Urothelium cell line (cell line): ENCODE measurements at places on chromosomes 3 and 15.

- no peak for DNase-seq
These were observed 632 bp downstream of the MTHFS start for GRCh38 chr15:79896131-79896633.

DNA sequence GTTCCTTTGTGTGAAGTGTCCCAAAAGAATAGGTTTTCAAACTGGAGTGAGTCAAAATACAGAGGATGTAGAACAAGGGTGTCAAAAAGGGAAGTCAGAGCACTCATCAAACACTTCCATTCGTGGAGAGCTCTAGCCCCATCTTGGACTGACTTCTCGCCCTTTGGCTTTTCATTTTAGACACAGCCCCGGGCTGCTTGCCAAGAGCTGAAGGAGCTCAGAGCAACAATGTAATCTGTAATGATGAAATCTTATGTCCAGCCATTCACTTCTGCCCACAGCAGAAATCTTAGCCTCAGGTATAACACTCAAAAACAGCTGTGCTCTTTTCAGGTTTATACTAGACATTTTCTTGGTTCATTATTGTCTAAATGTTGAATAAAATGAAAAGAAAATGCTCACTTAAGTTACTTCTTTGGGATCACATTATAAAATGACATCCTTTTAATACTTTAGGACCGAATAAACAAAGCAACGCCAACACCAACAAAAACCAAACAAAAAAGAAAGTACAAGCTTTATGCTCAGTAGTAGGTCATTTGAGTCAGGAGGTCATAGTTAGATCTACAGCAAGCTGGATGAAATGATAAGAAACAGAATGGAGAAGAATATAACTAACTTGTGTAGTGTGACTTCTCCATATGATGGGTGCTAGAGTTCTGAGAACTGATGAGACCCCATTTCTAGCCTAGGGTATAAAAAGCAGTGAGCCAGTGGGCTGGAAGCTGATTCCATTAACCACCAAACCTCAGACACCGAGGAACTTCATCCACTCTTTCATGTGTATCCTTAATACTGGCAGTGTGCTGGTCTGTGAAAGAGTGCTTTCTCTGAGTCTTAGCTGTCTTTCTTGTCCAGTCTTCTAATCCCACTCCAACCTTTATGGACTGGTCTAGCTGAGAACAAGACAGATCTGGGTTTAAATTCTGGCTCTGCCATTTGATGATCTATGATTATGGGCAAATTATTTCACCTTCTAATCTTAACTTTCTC, 131.8 kb upstream of the SLC7A14 start:
- DNase-seq = no peak

DNA sequence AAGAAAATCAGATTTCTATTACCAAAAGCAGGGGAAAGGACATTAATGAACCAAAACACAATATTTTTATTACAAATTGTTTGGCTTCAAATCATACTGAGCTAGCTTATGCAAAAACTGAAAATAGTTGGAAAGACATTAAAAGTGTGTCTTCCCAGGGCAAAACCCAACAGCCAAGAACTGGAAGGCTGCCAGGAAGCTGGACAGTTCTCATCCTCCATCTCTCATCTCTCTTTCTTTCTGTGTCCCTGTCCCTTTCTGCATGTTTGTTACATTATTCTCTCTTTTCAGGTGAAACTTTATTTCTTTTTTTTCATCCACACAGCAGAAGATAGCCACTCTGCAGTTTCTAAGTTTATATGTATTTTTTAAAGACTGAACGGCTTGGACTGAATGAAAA, 41.1 kb upstream of the SNTN start:
- DNase-seq = no peak

GRCh38 chr15:69920221-69920620, 177.5 kb downstream of the TLE3 start:
- DNase-seq = no peak

DNA sequence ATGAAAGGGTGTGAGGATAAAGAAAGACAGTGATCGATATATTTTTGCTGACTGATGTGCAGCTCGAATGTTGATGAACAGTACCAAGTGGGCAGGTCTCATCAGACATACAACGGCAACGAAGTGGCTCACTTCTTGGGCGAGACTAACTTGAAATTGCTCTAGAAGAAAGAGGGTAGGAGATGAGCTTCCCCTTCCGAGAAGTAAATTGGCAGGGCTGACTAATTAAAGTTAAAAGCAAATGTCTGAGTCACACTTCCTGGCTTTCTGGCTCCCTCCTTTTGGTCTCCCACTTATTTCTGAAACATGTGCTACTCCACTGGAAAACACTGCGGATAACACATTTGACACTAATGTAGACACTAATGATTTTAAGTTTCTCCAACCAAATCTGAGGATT, 228.3 kb downstream of the ABHD5 start:
- DNase-seq = no peak

GRCh38 chr3:197801891-197802778, 11.1 kb downstream of the LRCH3 start:
- no peak for DNase-seq

- no peak for DNase-seq
These were observed 26.1 kb upstream of the MGA start for GRCh38 chr15:41634072-41634626.

DNA sequence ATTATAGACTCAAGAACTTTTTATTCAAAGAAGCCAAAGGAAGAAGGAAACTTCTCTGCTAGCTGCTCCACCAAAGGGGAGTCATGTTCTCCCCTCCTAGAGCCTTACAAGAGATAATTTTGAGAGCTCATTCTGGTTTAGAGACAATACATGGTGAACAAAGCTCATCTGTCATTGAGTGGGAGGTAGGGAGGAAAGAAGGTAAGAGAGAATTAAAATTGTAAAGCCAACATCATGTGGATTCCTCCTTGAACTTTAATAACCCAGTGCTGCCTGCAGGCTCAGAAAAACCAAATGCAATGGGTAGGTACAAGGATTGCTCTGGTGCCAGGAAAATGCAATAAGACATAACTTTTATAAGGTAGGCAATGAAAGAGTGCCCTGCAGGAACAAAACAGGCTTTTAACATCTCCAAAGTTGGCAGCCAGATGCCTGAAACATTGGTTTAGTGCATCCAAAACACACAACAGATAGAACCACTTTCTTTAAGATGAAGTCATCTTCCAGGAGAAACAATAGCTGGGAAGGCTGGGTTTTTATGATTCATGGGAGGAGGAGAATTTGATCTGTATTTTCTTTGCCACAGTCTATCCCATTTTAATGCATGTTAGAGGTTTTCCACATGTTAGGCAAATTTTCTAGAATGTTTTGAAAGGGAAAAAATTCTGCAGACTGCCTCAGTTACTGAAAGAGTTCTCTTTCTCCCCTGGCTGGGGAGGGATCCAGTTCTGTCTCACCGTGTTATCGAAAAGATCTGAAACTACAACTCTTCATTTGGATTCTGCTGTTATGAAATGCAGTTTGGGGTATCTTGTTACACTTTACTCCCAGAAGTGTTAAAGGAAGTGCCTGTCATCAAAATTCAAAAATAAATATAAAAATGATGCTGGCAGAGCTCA, 11.3 kb upstream of the ARHGEF3 start:
- peak; percentile 49 for DNase-seq

- DNase-seq = no peak
These were observed 24.5 kb upstream of the TOP2B start for GRCh38 chr3:25689226-25689625.

DNA sequence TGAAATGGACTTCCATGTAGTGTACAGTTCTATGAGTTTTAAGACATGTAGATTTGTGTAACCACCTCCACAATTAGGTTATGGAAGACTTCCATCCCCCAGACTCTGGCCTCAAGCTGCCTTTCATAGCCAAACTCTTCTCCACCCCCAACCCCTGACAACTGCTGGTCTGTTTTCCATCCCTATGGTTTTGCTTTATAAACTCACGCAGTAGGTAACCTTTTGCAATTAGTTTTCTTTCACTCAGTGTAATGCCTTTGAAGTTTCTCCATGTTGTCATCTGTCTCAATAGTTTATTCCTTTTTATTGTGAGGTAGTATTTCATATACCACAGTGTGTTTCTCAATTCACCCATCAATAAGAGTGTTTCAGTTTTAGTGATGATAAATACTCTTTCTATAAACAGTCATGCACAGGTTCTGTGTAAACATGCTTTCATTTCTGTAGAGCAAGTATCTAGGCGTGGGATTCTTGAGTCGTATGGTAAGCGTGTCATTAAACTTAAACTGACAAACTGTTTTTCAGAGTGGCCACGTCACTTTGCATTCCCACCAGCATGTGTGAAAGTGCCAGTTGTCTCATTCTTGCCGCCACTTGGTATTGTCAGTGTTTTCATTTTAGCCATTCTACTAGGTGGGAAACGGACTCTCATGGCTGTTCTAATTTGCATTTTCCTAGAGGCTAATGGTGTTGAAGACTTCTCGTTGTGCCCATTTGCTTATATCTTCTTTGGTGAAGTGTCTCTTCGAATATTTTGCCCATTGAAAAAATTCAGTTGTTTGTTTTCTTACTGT, 47.3 kb upstream of the ALDH1A3 start:
- DNase-seq = no peak

- no peak for DNase-seq
These were observed 162.6 kb upstream of the ABI3BP start for GRCh38 chr3:101155825-101156224.

DNA sequence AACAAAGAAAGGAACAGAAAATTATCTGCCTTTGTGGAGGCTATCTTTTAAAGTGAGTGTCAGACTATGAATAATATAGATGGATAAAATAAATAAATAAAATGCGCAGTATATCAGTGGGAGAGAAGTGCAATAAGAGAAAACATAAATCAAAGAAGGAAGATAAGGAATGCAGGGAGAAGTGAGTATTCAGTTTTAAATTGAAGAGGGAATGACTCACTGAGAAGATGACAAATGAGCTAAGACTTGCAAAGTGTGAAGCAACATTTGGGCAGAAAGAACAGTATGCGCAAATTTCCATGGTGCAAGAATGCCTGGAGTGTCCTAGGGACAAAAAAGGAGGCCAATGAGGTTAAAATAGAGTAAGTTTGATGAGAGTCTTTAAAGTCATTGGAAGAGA, 1300.1 kb upstream of the ALCAM start:
- DNase-seq = no peak

- no peak for DNase-seq
These were observed 34.1 kb downstream of the CCDC191 start for GRCh38 chr3:114022145-114022802.

GRCh38 chr15:72353266-72353665, 22.5 kb downstream of the HEXA start:
- DNase-seq = no peak

- DNase-seq = peak; percentile 76
These were observed 120.9 kb downstream of the SAMMSON start for GRCh38 chr3:70120357-70120966.

GRCh38 chr3:143763564-143764162, 84.6 kb downstream of the SLC9A9 start:
- no peak for DNase-seq

GRCh38 chr3:194537732-194538247, 51.0 kb upstream of the ATP13A3 start:
- peak; percentile 84 for DNase-seq

DNA sequence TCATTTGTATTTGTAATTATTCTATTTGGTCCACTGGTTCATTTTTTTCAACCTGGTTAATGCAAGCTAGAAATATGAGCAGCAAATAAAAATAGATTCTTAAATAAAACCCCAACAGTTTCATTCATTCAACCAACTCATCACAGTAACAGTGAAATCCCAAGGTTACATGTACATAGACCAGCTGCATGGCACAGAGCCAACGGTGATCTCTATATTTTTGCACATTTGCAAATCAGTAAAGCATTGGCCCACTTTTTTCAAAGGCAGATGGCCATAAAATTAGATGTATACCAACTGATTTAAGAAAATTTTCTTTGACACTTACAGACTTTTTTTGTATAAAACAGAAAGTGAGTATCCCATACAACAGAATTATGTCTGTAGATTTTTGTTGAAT, 49.3 kb downstream of the STRIT1 start:
- DNase-seq = no peak

GRCh38 chr15:48929661-48930060, 34.1 kb downstream of the SHC4 start:
- no peak for DNase-seq

- no peak for DNase-seq
These were observed 132.2 kb downstream of the MBNL1 start for GRCh38 chr3:152400887-152401286.

DNA sequence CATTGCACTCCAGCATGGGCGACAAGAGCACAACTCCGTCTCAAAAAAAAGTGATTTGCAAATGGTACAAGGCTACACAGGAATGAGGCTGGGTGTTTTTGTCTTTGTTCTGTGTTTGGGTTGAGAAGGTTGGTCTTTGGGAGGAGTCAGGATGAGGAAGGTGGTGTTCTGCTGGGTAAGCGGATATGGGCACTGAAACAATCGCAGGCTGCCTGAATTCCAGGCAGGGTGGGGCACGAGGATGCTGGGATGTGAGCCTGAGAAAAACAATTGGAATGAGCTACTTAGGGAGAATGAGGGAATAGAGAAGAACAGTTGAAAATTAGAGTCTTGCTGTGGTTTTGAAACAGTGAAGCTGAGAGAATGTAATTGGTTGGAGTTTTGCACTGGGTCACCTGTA, 51.6 kb downstream of the ZBTB38 start:
- no peak for DNase-seq

GRCh38 chr15:29633971-29634370, 188.3 kb downstream of the TJP1 start:
- no peak for DNase-seq

DNA sequence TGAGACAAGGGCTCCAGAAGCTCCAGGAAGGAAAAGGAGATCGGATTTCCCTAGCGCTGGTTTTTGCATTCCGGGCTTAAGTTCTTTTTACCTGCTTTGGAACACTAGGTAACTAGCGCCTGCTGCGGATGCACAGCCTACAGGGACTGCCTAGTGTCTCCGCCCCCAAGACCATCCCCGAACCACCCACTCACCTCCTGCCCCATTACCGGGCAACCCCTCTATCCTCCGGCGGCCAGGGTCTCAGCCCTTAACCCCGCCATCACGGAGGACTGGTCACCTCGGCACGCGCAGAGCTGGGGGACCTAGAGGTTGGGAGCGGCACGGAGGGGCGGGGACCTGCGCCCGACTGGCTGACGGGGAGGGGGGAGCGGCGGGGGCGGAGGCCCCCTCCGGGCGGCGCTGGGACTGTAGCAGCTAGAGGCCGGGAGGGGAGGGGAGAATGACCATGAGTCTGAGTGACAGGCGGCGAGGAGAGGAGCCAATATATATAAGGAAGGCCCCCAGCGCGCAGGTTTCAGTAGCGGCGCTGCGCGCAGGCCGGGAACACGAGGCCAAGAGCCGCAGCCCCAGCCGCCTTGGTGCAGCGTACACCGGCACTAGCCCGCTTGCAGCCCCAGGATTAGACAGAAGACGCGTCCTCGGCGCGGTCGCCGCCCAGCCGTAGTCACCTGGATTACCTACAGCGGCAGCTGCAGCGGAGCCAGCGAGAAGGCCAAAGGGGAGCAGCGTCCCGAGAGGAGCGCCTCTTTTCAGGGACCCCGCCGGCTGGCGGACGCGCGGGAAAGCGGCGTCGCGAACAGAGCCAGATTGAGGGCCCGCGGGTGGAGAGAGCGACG, at the start of gene DLL4:
Gene DLL4, plus strand, starts transcription at position 520 of the 839 bp plus-strand sequence. CDS start 329 bp downstream, outside the sequence.
- DNase-seq = peak; percentile 81

GRCh38 chr15:88897456-88898194, 2.3 kb upstream of the HAPLN3 start:
- peak; percentile 75 for DNase-seq

GRCh38 chr15:92457471-92458041, 63.9 kb downstream of the ST8SIA2 start:
- DNase-seq = no peak
